ENCODE measurements at places on chromosomes 16 and 17.

DNA sequence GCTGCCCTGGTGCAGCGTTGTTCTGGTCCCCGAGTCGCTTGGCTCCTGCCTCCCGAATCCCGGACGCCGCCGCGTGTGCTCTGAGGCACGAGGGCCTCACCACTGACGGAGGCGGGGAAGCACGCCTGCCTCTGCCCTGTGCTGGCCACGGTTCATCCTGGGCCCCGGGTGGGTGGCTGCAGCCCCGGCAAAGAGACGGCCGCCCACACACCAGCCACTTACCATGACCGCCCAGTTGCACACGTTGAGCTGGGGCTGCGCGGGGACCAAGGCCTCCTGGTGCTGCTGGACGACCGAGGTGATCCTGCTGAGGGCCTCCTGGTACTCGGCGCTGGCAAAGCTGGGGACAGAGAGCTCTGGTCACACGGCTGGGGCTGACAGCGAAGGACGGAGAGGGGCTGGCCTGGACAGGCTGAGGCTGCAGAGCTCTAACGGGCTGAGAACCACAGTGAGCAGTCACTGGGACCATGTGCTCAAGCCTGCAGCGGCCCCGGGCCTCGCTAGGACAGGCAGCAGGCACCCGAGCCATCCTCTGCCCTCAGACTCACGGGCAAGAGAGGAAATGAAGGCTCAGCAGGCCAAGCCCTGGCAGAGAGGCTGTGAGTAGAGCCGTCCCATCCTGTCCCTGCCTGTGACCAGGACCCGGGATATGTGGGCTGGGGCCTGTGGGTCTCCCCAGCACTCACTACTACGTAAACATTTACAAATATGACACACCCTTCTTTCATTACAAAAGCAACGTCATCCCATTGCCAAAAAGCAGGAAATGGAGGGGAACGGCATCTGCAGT, 6.3 kb upstream of the APRT start:
- no peak for DNase-seq

DNA sequence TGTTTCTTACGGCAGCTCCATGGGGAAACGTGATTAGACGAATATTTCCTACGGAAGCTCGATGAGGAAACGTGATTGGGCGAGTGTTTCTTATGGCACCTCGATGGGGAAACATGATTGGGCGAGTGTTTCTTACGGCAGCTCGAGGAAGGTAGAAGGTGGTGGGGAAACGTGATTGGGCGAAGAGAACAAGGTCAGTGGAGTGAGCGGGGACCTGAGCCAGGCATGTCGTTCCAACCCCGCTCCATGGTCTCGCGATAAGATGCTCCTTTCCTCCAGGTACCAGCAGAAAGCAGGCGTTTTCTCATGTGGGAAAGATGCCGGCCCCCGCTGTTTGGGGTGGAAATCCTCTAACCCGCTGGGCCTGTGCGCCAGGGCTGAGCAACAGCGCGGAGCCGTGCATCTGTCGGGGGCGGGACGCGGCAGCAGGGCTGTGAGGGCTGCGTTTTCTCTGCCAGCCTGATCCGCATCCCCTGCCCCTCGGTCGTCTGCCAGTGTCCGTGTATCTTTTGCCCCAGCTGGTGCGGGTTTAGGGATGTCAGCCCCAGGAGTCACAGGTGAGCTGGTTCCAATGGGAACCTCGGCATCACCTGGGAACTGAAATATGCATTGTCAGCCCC, 25.6 kb upstream of the DOC2B start:
- no peak for DNase-seq

GRCh38 chr16:14462811-14463210, 167.2 kb downstream of the PARN start:
- DNase-seq, result no peak

- no peak for DNase-seq
Observed at GRCh38 chr16:3459401-3460090, 16.1 kb downstream of the NAA60 start.

DNA sequence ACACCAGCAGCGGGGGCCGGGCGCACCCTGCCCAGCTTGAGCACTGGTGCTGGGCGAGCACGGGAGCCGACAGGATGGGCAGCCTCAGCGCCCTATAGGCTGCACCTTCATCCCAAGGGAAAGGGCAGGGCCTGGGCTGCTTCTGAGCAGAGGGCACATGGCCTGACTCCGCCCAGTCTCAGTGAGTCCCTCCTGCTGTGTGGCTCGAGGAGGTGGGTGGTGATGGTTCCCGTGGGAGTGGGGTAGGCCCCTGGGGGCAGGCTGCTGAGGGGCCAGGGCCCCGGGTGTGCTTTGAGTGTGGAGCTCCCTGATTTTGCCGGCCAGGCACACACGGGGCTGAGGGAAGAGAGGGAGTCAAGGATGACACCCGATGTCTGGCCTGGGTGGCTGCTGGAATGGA, 37.9 kb downstream of the TSC2 start:
- DNase-seq, result no peak

DNA sequence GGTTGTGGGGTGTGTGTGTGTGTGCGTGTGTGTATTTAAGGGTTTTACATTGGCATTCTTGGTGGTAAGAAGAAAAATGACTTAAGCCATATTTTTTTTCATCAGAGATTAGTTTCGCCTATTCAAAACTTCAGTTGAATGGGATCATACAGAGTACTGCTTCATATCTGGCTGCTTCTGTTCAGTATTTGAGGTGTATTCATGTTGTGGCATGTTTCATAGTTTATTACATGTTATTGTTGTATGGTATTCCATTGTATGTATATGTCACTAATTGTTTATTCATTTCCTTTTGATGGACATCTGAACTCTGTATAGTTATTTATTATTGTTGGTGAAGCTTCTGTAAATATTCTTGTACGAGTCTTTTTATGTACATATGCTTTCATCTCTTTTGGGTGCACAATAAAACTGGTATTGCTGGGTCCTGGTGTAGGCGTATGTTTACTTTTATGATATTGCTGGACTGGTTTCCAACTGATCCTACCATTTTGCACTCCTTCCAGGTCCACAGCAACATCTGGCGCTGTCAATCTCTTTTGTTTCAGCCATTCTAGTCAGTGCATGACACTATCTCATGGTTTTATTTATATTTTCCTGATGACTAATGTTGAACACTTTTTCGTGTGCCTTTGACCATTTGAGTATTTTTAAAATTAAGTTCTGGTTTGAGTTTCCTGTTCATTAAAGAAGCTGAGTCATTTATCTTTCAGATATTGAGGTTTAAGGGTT, 77.4 kb upstream of the MAF start:
- no peak for DNase-seq

DNA sequence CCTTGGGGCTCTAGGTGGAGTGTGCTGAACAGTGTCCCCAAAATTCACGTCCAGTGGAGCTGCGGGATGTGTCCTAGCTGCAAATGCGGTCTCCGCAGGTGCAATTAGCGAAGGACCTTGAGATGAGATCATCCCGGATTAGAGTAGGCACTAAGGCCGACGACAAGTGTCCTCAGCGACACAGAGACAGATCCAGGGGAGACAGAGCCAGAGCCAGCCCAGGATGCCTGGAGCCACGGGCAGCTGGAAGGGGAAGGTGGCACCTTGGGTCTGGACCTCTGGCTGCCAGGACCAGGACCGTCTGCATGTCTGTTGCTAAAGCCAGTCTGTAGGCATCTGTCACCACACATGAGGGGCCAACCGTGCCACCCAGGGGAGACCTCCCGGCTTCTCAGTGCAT, 24.5 kb downstream of the SLC7A5 start:
- DNase-seq, result no peak

GRCh38 chr16:13793841-13794409, 126.0 kb upstream of the ERCC4 start:
- DNase-seq, result no peak

- no peak for DNase-seq
Observed at GRCh38 chr17:58734040-58734439, 21.6 kb upstream of the PPM1E start.

GRCh38 chr17:35743626-35744328, 9.3 kb downstream of the GAS2L2 start:
- peak; percentile 34 for DNase-seq

DNA sequence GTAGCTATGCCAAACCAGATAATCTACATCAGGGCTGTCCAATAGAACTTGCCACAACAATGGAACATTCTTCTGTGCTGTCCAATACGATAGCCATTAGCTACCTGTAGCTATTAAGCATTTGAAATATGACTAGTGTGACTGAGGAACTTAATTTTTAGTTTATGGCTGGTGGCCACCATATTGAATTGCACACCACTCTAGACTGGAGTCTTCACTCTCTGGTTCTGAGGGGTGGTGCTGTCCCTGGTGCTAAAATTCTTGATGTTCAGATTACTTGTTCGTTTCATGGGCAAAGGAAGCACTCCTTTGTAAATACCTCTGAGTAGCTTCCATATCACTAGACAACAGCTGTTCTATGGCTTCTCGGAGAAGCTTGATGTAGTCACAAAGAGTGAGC, 296.6 kb downstream of the NPIPA8 start:
- no peak for DNase-seq

DNA sequence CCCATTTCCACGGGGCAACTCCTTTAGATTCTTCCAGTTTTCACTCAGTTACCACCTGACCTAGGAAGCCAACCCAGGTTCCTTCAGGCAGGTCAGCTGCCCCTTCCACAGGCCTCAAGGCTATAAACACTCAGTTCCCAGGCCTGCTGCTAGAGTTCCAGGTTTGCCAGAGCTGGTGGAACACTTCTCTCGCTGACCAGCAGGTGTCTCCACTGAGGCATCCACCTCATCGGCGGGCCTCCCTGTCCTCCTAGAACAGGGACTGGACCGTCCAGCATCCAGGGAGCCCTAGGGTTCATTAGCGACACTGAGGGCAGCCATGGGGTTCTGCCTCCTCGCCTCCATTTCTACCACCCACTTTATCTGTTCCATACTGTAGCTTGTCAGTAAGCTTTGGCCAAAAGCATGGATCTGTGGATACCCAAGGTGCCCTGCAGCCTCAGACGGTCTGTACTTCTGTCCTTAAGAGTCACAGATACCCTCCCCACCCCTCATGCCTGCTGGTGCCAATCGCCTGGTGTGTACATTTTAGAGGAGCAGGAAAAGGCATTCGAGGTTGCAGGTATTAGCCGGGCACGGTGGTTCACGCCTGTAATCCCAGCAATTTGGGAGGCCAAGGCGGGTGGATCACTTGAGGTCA, 29.0 kb downstream of the PIMREG start:
- peak; percentile 71 for DNase-seq

- DNase-seq, result peak; percentile 94
Observed at GRCh38 chr16:29811170-29811895, 660 bp upstream of the PRRT2 start.

Measured in A673 (cell line).